Neural crest cell (in vitro differentiated cells): ENCODE measurements at places on chromosomes 5 and 9.

- DNase-seq: no peak
These were observed 6.9 kb downstream of the FGD3 start for GRCh38 chr9:92954049-92954861.

DNA sequence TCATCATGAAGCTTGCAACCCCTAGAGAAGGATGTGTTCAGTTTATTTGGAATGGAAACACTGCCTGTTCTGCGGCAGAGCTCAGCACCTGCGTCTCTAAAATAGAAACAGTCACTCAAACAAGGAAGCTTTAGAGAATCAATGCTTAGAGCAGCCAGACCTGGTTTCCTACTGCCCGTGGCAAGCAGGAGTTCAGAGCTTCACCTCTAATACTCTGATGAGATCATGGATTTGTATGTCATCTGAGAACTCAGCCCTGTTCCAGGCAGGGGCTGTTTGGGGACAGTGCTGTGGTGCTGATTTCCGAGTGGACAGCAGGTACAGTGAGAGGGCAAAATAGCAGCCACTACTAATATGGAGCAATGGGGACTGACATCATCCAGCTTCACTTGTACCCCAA, 236.0 kb upstream of the IRX1 start:
- DNase-seq: no peak

- no peak for DNase-seq
These were observed 19.1 kb upstream of the ADCY2 start for GRCh38 chr5:7376871-7377270.

DNA sequence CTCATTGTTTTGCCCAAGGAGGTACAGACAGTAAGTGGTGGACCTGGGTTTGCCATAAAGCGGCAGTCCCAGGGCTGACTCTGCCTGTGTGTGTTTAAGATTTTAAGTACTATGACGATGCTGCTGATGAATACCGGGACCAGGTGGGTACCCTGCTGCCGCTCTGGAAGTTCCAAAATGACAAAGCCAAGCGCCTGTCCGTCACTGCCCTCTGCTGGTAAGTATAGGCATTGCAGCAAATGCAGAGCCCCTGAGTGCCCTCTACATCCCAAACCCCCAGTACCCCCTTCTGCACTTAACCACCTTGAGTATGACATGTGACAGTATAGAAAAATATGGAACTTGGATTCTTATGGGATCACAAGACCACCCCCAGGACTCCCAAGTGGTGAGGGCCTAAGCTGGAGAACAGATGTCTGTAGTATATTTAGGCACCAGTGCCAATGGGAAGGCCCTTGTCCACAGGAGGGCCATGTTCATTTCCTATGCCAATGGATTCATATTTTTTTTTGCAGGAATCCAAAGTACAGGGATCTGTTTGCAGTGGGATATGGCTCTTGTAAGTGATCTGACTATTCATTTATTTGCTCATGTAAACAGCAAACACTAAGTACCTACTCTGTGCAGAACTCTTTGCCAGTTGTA, 22.0 kb downstream of the ENHO start:
- DNase-seq: peak; percentile 78

DNA sequence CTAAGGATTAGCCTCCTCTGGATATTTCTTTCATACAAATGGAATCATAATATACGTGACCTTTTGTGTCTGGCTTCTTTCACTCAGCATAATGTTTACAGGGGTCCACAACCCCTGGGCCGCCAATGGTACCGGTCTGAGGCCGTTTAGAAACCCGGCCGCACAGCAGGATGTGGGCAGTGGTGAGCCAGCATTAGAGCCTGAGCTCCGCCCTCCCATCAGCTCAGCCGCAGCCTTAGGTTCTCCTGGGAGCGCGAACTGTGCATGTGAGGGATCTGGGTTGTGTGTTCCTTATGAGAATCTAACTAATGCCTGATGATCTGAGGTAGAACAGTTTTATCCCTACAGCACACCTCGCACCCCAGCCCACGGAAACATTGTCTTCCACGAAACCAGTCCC, 229.7 kb downstream of the ICE1 start:
- DNase-seq: no peak

DNA sequence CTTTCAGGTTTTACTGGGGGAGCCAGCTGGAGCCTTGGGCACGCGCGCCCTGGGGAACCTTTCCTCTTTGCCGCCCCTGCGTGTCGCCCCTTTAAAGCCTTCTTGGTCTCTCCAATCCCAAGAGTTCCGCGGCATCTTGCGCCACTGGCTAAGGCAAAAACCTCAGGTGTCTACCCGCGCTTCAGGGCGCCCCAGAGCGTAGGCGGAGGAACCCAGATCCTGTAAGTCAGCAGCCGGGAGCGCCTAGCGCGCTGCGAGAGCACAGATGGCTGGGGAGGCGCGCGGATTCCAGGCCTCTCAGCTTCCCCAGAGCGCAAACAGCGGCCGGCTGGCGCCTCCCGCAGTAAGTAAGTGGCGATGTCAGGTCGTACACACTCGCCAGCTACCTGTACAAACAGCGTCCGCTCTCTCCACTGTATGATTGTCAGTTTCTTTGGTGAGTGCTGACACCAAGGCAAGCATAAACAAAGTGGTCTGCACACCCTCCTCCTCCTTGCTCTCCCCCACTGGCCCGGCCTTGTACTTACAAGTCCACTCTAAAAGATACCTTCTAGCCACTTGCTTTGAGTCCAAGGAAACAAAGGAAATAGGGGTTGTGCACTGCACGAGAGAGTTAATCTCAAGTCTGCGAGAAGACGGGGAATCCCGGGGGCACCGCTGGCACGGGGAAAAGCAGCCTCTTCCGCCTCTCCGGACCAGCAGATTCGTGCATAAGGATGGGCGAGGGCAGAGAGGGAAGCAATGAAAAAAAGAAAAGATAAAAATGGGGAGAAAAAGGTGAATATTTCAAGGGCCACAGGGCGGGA, 2.9 kb downstream of the HTR1A start:
- DNase-seq: peak; percentile 35

DNA sequence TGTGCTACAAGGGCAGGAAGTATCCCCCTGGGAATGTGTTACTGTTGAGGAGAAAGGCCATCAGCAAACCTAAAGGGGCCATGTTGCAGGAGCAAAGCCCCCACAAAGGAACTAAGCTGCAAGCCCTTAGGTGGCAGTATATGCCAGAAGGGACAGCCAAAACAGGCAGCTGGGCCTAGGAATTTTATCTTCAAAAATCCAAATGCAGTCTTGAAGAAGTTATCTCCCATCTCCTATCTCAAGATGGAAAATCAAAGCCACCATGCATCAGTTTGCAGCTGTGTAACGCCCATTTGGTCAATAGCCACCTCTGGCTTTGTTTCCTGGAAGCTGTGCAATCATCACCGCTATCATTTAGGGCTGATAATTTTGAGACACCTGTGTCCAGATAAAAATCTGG, 400.3 kb downstream of the ARHGEF28 start:
- DNase-seq: no peak
